ENCODE measurements at places on chromosomes 6 and 20. TPM values are rescaled to one million over a fixed set of nuclear protein-coding genes. Genes with fewer than 3 reads are reported as not detected.

MYB gene
- 0.13 TPM for total RNA-seq

UNC5CL gene
- total RNA-seq, result 0.36 TPM

RTF2 gene
- 79.3 TPM for total RNA-seq

THEMIS gene
- total RNA-seq, result not detected

GPX6 gene
- not detected for total RNA-seq

FOXF2 gene
- not detected for total RNA-seq

RBM24 gene
- 10.8 TPM for total RNA-seq

KHDC1L gene
- total RNA-seq, result not detected

- peak overlapping the region; percentile 5 for H3K4me3 ChIP-seq
- H3K27ac ChIP-seq, result peak overlapping the region; percentile 95
- DNase-seq, result no peak
Measured at GRCh38 chr6:30763618-30764489, 19.5 kb upstream of the IER3 start.

DNA sequence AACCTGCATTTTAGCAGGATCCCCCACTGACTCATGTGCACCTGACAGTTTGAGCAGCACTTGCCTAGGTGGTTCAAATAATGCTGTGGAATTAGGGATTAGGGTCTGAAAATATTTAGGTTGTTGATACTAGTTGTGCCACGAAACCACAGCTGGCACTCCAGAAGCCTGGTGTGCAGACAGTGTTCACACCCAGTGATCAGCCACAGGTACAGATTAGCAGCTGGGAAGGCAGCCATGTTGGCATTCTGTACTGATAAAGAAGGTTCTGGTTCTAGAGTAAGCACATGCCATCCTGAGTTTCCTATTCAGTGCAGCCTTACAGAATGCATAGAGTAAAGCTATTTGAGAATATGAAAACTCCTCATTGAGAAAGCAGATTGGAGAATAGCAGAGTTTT is 30.1 kb downstream of the TMEM74B start:
- no peaks in the 10 kb centered on the region for H3K4me1 ChIP-seq
- peaks cover 20% of the 10 kb centered on the region for H3K36me3 ChIP-seq
- H3K27ac ChIP-seq, result no peak overlapping the region
- no peak overlapping the region for H3K4me3 ChIP-seq
- H3K27me3 ChIP-seq, result no peaks in the 10 kb centered on the region

DNA sequence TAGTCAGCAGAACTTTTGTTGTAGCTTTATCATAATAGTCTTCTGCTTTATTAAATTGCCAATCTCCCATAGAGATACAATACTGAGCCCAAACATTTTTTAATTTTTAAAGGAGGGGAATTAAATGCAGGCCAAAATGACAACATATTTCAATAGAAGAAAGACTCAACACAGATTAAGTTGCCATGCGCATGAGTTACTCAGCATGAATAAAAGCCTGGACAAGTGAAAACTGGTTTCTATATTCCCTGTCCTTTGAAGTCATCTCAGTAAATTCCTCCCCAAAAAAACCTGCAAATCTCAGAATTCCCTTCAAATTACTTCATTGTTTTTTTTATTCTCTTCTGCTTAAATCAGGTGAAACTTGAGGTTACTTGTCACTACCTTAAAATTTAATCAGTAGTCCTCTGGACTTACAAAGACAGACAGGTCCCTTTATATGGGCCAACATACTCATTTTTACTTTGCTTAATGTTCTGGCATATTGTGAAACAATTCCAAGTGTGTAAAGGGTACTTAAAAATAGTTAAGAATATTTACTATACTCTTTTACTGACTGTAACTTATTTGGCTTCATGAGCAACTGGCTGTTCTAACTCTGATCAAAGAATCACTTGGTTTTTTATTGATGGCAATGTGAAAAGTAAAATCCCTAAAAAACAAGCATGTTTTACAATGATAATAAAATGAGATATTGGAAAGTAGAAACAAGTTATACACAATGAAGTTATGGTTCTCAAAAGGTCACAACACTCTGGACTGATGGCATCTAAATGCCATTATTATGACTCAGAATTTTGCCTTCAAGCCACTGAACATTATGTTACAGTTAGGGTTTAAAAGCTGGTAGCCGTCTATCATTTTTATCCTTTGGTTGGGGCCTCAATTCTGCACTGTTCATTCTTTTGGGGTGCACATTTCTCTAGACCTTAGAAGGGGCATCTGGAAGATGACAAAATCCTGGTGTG is 49.9 kb upstream of the COL21A1 start:
- H3K4me3 ChIP-seq, result no peak overlapping the region
- H3K36me3 ChIP-seq, result no peaks in the 10 kb centered on the region
- DNase-seq, result no peak

- no peak overlapping the region for H3K4me3 ChIP-seq
- DNase-seq, result no peak
- peaks cover 2% of the 10 kb centered on the region for H3K36me3 ChIP-seq
Measured at GRCh38 chr6:157424491-157425020, 43.6 kb downstream of the ZDHHC14 start.

GRCh38 chr6:10692965-10693538 is 1.4 kb downstream of the C6orf52 start:
- no peak overlapping the region for H3K27ac ChIP-seq
- no peaks in the 10 kb centered on the region for H3K36me3 ChIP-seq
- no peak for DNase-seq
- peak overlapping the region; percentile 99 for H3K4me3 ChIP-seq

- no peaks in the 10 kb centered on the region for H3K36me3 ChIP-seq
- no peaks in the 10 kb centered on the region for H3K27me3 ChIP-seq
- H3K4me1 ChIP-seq, result no peaks in the 10 kb centered on the region
- H3K27ac ChIP-seq, result no peak overlapping the region
- DNase-seq, result no peak
Measured at GRCh38 chr20:21862956-21863355, 157.5 kb downstream of the PAX1 start.

DNA sequence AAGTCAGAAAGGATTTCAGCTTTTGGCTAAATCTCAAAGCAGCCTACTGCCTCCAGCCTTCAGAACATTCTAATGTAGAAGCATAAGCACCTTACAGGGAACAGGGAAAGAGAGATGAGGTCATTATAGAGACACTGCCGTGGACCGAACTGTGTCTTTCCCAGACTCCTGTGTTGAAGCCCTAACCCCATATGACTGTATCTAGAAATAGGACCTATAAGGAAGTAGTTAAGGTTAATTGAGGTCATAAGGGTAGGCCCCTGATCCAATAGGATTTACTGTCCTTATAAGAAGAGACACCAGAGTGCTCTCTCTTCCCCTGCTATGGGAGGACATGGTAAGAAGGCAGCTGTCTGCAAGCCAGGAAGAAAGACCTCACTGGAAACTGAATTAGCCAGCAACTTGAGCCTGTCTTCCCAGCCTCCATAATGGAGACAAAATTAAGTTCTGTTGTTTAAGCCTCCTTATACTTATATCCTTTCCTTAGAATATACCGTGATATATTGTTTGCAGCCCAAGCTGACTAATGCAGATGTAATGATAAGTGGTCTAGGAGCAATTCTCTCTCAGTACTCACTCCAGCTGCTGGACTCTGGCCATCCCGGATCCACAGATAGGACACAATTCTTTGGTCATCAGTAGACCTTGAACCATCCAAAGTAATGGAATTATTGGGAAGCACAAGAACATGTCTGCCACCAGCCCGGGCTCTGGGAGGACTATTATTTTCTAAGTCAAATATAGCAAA is 71.4 kb downstream of the ALDH5A1 start:
- H3K4me1 ChIP-seq, result no peaks in the 10 kb centered on the region
- H3K4me3 ChIP-seq, result no peak overlapping the region
- H3K27ac ChIP-seq, result no peak overlapping the region
- H3K36me3 ChIP-seq, result no peaks in the 10 kb centered on the region

DNA sequence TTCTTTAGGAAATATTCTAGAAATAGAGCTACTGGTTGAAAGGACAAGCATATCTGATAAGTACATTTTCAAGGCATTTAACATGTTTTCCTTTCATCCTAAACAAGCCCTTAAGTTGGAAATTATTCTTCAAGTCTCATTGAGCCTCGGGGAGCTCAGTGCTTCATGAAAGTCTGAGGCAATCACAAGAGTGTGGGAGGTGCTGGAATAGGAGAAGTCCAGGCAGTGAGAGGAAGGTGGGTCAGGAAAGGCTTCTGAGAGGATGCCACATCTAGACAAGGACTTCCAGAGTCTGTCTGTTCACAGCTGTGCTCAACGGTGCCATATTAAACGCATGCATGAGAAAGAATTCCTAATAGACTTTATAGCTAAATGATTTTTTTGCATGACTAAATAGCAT is 69.8 kb downstream of the CD83 start:
- no peak overlapping the region for H3K4me3 ChIP-seq
- H3K4me1 ChIP-seq, result peaks cover 9% of the 10 kb centered on the region
- DNase-seq, result no peak
- H3K27me3 ChIP-seq, result peaks cover 5% of the 10 kb centered on the region
- H3K27ac ChIP-seq, result no peak overlapping the region

DNA sequence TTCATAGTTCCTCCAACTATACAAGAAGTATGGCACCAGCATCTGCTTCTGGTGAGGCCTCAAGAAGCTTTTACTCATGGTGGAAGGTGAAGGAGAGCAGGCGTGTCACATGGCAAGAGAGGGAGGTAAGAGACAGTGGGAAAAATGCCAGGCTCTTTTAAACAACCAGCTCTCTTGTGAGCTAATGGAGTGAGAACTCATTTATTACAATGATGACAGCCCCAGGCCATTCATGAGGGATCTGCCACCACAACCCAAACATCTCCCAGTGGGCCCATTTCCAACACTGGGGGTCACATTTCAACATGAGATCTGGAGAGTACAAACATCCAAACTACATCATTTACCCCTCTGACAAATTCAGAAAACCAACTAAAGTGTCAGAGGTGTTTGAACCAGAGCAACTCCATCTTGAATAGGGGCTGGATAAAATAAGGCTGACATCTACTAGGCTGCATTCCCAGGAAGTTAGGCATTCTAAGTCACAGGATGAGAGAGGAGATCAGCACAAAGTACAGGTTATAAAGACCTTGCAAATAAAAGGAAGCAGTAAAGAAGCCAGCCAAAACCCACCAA is 2.2 kb upstream of the UBD start:
- H3K4me1 ChIP-seq, result no peaks in the 10 kb centered on the region
- H3K27ac ChIP-seq, result no peak overlapping the region
- no peak for DNase-seq
- peaks cover 47% of the 10 kb centered on the region for H3K27me3 ChIP-seq
- no peak overlapping the region for H3K4me3 ChIP-seq

GRCh38 chr20:24297993-24298392 is 171.4 kb upstream of the SYNDIG1 start:
- no peak overlapping the region for H3K27ac ChIP-seq
- H3K36me3 ChIP-seq, result no peaks in the 10 kb centered on the region
- no peak for DNase-seq
- H3K4me3 ChIP-seq, result no peak overlapping the region
- H3K27me3 ChIP-seq, result peaks cover 28% of the 10 kb centered on the region

- peaks cover 2% of the 10 kb centered on the region for H3K4me1 ChIP-seq
- no peaks in the 10 kb centered on the region for H3K36me3 ChIP-seq
- DNase-seq, result no peak
- H3K27ac ChIP-seq, result no peak overlapping the region
Measured at GRCh38 chr6:251920-252319, 40.4 kb upstream of the DUSP22 start.
